ENCODE measurements at places on chromosomes 4 and X.

DNA sequence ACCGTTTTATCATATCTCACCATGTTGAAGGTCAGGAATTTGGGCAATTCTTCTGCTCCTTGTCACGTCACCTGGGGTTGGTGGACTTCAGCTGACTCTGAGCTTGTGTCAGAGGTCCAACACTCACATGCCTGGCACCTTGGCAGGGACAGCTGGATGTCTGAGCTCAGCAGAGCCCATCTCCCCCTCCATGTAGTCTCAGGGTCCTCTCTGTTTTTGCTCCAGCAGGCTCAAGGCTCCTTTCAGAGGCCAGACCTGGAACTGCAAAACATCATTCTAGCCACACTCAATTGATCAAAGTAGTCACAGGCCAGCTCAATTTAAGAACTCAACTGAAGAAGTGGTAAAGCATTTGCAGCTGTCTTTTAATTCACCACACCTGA, 45.4 kb downstream of the EDNRA start:
- DNase-seq = no peak

DNA sequence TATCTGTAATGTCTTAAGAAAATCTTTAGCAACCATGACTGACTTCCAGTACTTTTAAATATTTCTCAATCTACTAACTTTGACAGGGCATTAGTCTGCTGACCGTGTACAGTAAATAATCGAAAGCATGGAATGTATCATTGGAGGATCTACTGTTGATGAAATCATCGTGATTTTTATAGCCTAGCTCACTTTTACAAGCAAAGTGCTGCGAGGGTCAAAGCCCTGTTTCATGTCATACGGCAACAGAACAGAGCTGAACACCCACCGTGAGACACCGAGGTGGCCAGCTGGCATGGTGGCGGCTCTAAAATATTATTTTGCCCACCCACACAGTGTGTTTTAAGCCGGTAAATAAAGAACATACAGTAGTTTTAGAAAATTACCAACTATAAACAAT, 679.3 kb downstream of the FAT4 start:
- no peak for DNase-seq

- DNase-seq = no peak
Measured at GRCh38 chrX:69991685-69992084, 58.1 kb downstream of the AWAT2 start.

- DNase-seq = no peak
Measured at GRCh38 chrX:136541294-136541693, 9.3 kb downstream of the VGLL1 start.

DNA sequence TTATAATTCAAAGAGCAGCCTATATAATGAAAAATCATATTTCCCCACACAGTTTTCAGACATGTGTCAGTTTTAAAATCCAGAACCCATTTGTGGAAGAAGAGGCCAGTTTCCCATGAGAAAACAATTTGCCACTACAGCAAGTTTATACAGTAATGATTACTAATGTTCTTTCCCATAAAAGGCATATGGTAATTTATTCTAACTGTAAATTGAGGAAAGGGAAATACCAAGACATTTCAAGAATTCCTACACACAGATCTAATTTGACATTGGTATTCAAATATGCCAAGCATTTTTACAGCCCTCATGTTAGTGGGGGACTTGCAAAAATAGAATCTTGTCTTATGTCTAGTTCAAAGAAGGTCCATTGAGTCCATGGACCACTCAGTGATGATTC, 1368.6 kb downstream of the FSTL5 start:
- DNase-seq = no peak

- DNase-seq = no peak
Measured at GRCh38 chrX:120365320-120365719, 3.4 kb downstream of the ATP1B4 start.

GRCh38 chr4:51942108-51942832, 77.9 kb downstream of the LRRC66 start:
- DNase-seq = no peak

DNA sequence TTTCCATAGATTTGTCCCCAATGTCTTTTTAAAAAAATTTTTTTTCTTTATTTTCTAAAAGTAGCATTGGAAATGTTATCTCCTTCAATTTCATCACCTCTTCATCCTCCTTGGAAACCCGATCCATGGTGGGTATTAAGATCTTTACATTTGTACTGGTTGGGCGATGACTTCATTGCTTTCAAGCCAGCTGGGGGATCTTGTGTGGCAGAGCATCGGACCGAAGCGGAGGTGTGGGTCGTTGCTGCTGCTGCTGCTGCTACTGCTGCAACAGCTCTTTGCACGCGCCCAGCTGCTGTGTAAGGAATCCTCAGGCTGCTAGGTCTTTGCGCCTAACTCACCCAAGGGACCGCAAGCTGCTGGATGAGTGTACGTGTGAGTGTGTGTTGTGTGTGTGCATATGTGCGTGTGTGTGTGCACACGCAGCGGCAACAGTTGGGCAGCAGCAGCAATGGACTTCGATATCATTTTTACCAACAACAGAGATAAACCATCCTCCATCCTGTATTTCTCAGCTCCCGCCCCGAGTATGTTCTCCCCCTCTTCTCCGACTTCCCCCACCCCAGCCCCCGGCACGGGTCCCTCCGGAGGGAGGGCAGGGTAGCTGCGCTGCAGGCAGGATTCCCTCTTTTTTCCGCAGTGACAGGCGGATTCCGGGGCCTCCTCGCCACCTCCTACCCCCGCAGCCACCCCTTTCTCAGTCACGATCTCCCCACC, 768 bp upstream of the CDKL5 start:
- peak; percentile 16 for DNase-seq

DNA sequence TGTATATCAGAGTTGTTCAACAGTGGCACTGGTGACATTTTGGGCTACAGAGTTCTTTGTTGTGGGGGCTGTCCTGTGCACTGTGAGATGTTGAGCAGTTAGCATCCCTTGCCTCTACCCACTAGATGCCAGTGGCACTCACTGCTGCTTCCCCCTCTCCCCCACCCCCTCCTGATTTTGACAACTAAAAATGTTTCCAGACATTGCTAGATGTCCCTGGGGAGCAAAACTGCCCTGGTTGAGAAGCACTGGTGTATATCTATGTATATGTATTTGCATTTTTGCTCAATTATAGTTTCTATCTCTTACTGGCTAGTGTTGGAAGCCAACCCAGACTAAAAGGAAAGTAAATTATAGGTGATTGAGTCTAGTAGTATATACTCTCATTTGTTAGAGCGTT, 2.4 kb downstream of the TMEM131L start:
- DNase-seq = no peak

DNA sequence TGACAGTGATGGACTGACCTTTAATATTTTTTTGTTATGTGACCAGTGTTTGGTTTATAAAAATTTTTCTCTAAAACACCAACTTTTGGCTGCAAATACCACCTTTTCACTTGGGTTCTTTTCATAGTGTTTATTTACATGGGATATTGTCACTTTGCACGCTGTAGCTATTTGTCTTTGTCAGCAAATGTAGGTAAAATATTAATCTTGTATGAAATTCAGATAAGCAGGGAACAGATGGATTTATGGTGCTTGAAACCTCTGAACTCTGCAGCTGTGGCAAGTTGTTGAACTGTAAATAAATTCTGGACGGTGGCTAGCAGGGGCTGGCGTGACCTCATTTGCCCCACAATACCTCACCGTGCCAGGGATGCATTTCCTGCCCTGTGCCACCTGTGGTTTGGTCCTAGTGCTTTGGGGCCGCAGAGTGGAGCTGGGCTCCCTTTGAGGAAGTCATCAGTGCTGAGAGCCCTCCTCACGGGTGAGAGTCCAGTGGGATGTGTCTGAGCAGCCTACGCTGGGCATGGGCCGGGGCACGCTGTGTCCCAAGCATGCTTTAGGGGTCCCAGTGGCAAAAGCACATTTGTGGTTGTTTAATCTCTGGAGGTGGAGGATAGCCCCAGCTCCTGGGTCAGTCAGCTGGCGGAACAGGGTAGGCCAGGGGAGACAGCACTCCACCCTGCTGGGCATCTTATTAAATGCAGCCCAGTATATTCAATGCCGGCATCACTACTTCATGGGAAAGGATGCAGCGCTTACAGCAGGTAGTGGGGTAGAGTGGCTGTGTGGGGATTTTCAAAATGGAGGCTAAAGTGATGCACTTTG, 108.6 kb downstream of the TBL1X start:
- DNase-seq = no peak

All from RKO (cell line).